Occipital lobe (tissue), 3 donors: ENCODE measurements at places on chromosomes 13 and 19. TPM values are rescaled to one million over a fixed set of nuclear protein-coding genes. Genes with fewer than 3 reads are reported as not detected.

GRCh38 chr13:113121928-113122471 is 599 bp upstream of the F10 start:
- DNase-seq: no peak

DNA sequence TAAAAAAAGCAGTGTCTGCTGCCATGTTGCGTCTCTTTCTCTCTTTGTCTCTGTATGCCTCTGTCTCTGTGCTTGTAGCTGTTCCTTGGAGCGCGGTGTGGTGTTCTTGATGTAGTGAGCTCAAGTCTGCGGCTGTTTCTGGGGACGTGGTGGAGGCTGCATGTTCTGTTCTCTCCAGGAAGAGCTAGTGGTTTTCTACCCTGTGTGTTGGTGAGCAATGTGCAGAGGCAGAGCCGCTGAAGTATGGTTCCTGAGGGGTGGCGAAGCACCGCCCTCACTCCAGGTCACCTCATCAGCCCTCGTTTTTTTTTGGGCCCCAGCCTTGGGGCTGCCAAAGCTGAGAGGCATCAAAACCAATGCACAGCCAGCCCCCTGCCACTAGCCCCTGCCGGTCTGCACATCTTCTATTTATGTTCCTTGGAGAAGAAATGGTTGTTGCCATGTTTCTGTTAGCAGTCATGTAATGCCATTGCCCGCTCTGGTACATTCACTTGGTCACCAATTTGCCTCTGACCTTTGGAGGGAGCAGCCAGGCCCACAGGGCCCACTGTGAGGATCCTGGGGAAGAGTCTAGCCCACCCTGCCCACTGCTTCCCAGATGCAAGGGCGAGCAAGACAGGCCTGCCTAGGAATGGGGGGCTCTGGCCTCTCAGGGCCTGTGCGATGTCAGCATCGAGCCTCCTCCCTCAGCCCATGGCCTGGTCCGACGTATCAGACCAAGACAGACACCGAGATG is 7.2 kb downstream of the HNRNPL start:
- DNase-seq: no peak

- DNase-seq: no peak
Measured at GRCh38 chr19:3981373-3981735, 3.9 kb downstream of the EEF2 start.

DNA sequence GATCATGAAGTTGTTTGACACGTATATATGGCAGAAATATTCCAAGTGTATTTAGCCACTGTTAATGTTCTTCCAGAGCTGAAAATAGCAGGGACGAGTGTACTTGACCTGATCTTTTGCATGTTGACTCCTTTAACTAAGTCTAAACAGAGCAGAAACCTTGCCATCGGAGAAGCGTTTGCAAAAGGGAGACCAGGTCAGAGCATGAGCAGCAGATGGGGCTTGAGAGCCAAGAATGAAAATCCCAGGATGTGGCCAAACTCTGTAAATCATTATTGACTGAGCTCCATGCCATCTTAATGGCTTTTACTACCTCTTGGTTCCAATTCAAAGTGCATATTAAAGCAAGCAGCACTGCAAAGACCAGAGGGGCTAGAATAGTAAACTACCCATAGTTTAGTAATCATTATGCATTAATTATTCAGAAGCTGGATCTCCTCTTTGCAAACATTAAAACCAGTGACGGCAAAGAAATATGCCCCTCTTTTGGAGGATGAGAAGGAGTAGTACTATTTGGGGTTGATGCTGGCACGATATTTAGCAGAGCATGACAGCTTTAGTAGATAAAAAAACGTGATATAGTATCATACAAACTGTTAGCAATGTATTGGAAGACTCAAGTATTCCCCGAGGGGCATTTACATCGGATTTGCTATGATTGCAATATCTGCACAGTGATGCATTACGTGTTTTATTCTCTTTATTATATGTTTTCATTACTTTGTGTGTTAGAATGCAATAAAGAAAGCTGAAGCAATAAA is 55.7 kb downstream of the FAM216B start:
- DNase-seq: no peak

GNG8 gene
- total RNA-seq: not detected

DNA sequence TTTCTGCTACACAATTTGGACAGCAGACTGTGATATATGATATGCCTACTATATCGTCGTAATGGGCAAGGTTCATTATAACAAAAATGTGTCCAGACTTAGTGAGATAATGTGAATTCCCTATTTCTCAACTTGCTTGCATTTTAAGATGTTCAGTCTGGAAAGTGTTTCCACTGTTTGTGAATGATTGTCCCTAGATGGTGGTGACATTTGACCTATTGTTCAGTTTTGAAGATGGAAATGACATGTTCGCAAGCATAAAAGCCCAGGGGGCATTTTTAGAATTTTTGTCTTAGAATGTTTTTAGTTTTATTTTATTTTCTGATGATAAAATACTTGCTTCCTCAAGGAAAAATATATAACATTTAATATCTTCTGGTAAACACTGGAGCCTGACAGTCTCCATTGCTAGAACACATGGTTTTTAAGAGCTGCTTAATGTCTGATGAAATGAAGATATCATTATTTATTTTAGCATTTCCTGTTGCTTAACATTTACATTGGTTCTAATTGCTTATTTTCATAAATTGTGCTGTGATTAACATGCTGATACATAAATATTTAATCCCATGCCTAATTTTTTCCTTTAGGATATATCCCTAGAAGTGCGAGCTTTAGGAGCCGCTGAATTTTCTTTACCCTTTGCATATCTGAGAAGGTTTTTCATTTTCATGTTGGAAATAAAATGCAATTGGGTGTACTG is 27.1 kb downstream of the MBNL2 start:
- no peak for DNase-seq

NLRP9 gene
- total RNA-seq: not detected

GRCh38 chr19:50702871-50703829 is 16.5 kb downstream of the SHANK1 start:
- DNase-seq: peak; percentile 15

- no peak for DNase-seq
Measured at GRCh38 chr19:1468821-1469254, 10.2 kb downstream of the C19orf25 start.

- DNase-seq: no peak
Measured at GRCh38 chr13:20673715-20674114, 29.8 kb upstream of the IL17D start.

DNA sequence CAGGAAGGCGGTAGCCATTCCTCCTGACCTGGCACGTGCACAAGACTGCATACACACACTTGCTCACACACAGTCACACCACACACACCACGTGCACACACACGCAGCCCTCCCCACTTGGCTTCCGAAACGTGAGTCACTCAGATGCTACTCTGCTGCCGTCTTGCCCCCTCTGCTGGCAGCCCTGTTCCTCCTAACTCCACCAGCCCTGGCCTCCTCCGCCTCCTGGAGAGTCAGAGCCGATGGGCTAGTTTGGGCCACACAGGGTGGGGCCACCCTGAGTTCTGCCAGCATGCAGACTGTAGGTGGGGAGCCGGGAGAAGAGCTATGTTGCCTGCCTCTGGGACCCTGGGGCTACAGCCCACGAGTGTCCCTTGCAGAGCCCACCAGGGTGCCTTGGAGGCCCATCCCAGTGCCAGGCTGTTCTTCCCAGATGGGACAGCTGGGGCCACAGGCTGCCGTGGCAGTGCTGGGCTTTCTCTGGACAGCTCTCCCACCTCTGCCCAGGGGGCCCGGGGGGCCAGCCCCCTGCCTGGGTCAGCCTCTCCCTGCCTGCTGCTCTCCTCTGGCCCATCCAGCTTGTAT is 12.1 kb downstream of the PIN1 start:
- DNase-seq: peak; percentile 69

KLC3 gene
- total RNA-seq: 0.16 TPM

DNA sequence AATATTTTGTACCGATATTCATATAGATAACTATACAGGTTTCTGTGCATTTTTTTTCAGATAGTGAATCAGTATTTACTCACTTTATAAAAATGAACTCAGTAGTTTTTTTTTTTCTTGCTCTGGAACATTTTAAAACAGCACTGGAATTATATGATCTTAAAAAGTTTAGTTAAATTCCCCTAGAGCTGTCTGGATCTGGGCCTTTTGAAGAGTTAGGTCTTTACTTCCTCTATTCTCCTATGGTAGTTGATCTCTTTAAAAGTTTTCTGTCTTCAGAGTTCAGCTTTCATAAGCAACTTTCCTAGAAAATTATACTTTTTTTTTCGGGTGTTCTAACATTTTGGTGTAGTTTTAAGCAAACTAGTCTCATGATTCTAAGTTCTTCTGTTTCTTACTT is 21.8 kb upstream of the RBM26 start:
- no peak for DNase-seq

RAB3A gene
- 50.4 TPM for total RNA-seq

DNA sequence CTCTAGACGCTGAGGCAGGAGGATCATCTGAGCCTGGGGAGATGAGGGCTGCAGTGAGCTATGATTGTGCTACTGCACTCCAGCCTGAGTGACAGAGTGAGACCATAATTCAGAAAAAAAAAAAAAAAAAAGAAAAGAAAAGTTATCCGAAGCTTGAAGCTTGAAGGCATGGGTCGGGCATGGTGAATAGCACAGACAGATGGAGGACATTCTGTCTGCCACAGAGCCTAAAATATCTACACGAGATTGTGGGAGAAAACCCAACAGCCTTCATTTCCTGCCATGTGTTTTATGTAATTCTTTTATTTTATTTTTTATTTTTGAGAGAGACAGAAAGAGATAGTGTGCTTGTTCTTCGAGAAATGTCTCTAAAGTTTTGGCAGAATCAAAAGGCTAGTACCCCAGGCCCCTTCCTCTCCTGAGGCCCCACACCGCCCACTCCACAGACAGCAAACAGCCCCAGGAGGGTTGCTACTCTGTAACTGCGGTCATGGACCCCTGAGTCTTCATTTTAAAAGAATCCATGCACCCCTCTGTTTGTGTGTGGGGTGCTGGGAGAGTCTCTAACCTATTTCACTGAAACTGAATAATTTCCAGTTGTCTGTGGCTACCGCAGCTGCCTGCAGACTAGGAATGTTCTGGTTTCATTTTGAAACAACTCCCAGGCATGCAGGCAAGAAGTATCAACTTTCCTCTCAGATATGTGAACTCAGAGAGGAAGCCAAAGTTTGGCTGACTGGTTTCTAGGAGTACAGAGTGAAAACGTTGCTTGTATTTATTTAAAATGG is 38.4 kb upstream of the RCBTB2 start:
- no peak for DNase-seq

GRCh38 chr19:19343016-19343362 is 22.4 kb downstream of the MAU2 start:
- DNase-seq: no peak

DNA sequence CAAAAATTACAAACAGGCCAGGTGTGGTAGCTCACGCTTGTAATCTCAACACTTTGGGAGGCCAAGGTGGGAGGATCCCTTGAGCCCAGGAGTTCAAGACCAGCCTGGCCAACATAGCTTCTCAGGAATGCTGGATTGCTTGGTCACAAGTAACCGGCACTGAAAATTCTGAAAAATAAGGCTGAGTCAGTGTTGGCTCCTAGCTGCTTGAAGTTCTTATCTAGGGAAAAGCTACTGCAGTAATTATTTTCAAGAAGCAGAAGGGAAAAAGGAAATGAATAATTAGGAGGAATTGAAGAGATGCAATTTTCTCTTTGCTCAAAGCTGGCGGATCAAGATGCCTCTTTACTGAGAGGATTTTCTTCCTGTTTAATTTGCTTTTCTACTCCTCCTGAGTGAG is 75.0 kb upstream of the GTF3A start:
- DNase-seq: no peak

DNA sequence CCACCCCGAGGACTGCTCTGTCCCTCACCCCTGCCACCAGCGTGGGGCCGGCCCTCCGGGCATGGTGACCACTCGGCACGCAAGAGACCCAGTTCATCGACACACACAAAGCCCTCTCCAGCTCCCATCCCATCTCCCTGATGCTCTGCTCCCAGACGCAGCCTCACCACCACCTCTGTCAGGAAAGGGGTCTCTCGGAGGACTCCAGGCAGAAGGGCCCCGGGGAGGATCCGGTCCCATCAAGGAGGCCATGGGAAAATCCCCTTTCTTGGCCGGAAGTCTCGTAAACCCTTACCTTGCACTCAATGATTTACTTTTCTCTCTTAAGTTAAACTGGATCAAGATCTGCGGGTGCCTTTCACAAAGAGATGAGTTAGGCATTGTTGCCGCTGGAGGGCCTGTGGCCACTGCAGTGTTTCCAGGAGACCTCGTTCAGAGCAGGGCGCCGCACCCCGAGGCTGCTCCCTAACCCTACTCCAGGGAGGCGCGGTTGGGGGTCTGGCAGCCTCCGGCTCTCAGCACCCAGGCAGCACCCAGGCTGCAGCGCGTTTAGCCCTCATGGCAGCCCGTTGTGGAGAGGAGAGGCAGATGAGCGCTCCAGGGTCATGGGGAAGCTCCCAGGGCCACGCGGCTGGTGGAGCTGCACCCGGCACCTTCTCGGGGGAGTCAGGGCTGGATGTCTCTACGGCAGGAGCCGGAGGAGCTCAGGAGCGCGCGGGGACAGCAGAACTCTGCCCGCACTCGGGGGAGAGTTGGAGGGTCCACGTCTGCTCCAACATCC is 31.0 kb downstream of the C2CD4C start:
- no peak for DNase-seq

LILRB5 gene
- 0.16 TPM for total RNA-seq

PTGER1 gene
- not detected for total RNA-seq

DNA sequence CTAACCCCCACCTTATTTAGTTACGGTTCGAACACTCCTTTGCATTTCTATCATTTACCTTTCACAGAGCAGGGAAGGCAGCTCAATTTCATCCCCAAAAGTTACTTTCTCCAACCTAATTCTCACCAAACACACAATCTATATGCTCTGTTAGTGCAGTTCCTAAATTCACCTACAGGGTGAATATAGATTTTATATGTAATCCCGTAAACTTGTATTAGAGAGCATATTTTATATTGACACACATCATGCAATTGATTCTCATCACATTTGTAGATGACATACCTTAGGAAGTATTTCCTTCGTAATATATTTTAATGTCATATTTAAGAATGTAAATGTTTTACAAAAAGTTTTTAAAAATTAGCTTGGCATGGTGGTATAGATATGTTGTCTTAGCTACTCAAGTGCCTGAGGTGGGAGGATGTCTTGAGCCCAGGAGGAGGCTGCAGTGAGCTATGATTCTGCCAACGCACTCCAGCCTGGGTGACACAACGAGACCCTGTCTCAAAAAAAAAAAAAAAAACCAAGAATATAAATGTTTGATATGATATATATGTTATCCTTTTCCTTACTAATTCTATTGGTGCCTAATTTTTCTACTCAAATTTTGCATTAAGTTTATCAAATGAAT is 57.3 kb upstream of the TNFRSF19 start:
- no peak for DNase-seq

DNA sequence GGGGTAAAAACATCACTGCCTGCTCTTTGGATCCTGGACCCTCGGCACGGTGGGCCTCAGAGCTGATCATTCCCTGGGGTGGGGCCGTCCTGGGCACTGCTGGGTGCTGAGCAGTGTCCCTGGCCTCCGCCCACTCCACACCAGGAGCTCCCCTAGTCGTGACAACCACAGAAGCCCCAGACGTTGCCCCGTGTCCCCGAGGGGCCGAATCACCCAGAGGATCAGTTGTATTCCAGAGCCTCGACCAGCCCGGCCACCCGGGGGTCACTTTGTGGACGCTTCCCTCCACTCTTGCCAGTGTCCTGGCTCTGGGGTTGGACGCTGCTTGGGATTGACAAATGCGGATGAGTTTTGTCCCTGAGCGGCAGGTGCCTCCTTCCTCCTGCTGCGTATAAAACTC is 10.2 kb downstream of the C2CD4C start:
- DNase-seq: no peak
